ENCODE measurements at places on chromosomes 1 and 21.

DNA sequence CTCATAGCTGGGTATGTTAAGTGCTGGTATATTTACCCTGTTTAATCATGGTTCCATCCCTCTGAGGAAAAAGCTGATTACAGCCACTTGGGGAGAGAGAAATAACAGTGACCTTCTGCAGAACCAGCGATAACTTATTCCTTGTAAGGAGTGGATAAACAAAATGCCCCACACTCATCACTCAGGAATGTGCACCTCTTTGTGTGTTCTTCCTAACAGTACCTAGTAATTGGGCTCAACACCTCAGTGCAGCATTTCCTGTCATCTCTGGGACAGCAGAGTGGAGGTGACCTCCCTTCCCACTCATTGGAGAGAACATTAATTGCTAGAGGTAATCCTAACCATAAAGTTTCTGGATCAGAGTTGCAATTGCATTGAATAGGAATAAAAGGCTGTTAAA is 112.5 kb upstream of the F3 start:
- no peak for DNase-seq

GRCh38 chr1:236281198-236281653 is 532 bp downstream of the ERO1B start:
- DNase-seq = peak; percentile 13

DNA sequence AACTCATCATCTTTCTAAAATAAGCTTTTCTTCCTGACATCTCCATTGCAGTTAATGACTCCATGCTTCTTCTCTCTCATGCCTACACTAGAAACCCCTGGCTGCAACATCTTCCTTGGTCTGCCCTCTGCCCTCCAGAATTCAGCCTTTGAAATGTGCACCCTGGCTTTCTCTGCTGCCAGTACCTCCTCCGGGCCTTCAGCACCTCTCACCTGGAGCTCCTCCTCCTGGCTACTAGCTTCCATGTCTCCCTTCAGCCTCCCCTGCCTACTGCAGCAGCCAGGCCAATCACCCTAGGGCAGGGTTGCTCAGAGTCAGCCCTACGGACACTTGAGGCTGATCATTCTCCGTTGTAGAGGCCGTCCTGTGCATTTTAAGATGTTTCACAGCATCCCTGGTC is 18.3 kb downstream of the SUSD4 start:
- DNase-seq = no peak

DNA sequence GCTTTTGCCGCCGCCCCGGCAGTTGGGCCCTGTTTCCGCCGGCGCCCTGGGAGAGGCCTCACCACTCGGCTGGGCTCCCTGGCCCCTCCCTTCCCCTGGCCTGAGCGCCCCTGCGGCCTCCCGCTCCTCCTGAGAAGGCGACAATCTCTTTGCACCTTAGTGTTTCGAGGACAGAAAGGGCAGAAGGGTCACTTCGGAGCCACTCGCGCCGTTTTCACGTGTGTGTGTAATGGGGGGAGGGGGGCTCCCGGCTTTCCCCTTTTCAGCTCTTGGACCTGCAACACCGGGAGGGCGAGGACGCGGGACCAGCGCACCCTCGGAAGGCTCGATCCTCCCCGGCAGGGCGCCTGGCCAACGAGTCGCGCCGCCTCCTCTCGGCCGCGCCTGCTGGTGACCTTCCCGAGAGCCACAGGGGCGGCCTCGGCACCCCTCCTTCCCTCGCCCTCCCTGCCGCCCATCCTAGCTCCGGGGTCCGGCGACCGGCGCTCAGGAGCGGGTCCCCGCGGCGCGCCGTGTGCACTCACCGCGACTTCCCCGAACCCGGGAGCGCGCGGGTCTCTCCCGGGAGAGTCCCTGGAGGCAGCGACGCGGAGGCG is 432 bp upstream of the SIM2 start:
- no peak for DNase-seq

GRCh38 chr1:109946511-109946910 is 35.9 kb downstream of the CSF1 start:
- DNase-seq = no peak

Data from activated CD4-positive, alpha-beta T cell treated with anti-CD3 and anti-CD28 coated beads, Interleukin-2, amount 50 U/mL, for 16 hours (primary cell).